ENCODE measurements at places on chromosomes 2 and 18.

GRCh38 chr2:112694182-112694581 is 26.6 kb upstream of the NT5DC4 start:
- DNase-seq, result no peak

GRCh38 chr2:148614014-148614321 is 30.6 kb upstream of the EPC2 start:
- DNase-seq, result no peak

GRCh38 chr2:105385731-105386540 is 12.9 kb downstream of the FHL2 start:
- DNase-seq, result no peak

- no peak for DNase-seq
Measured at GRCh38 chr2:74850496-74851190, 16.7 kb downstream of the HK2 start.

GRCh38 chr2:127166231-127166860 is 53.8 kb downstream of the CYP27C1 start:
- DNase-seq, result no peak

DNA sequence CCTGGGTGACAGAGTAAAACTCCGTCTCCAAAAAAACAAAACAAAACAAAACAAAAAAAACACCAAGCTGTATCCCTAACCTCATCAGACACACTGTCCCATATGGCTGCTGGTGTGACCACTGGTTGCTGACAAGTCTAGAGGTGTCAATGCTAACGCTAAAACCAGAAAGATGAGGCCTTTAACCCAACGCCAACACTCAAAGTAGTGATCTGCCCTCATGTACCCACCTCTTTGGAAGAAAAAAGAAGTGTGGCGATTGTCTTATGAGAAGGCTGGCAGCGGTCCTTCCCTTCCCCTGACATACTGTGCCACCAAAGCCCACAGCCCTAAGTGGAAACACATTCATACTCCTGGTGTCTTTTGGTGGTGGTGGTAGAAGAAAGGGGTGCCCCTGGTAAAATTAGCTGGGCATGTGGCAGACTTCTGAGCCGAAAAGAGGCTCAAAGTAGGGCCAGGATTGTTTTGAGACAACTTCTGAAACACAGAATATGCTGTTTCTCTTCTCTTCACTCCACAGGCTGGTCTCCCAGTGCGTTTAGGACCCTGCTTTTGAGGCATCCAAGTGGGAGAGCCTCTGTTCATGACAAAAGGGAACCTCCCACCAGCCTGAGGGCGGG is 9.8 kb downstream of the SERTAD2 start:
- DNase-seq, result no peak

- DNase-seq, result no peak
Measured at GRCh38 chr2:25639131-25639530, 34.2 kb downstream of the DTNB start.

DNA sequence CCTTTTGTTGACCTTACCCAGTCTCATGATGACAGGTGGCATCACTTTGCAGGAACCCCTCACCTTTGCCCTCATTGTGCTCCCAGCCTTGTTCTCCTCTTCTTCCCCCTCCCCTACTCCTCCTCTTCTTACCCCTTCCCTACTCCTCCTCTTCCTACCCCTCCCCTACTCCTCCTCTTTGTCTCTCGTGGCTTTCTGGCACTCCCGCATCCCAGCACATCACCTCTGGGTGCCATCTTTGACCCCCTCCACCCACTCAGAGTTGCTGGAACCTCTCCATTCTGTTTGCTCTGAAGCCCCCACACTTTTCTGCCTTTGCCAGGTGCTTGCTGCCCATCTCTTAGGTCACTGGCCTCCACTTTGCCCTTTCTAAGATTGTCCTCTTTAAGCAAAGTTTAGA is 17.1 kb downstream of the UBE2F start:
- no peak for DNase-seq
